ENCODE measurements at places on chromosomes 5 and 9. TPM values are rescaled to one million over a fixed set of nuclear protein-coding genes. Genes with fewer than 3 reads are reported as not detected.

GRCh38 chr5:64900618-64901017 lies 131.9 kb downstream of the CWC27 start:
- no peak for DNase-seq

DNA sequence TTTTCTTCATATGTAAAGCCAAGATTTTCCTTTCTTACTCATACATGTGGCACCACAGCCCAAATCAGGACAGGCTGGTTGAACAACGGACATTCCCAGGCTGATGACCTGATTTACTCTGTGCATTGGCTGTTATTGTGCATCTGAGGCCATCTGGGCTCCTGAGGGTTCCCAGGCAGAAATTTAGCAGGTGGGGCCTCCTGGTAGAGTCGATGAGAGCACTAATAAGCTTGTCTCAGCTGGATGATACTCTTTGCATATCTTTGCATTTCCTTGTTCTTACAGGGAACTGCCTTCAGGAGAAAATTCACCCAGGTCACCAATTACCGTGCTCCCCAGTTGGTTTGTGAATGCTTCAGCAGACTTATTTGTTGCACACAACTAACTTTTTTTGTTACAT lies 605.1 kb downstream of the ELAVL2 start:
- DNase-seq: no peak

GRCh38 chr9:127783111-127784008 lies 2.5 kb upstream of the CDK9 start:
- peak; percentile 83 for DNase-seq

The SPACA9 gene
- 4.0 TPM for total RNA-seq

The PTBP3 gene
- total RNA-seq: 21.0 TPM

GRCh38 chr9:86600291-86600690 lies 246.1 kb upstream of the TUT7 start:
- DNase-seq: no peak

The ANKDD1B gene
- 0.24 TPM for total RNA-seq

GRCh38 chr5:14487897-14488570 lies 93.6 kb upstream of the OTULINL start:
- DNase-seq: no peak

The SLC36A2 gene
- total RNA-seq: 0.60 TPM

- DNase-seq: peak; percentile 45
Measured at GRCh38 chr9:127215268-127216209, 49.0 kb upstream of the GARNL3 start.

DNA sequence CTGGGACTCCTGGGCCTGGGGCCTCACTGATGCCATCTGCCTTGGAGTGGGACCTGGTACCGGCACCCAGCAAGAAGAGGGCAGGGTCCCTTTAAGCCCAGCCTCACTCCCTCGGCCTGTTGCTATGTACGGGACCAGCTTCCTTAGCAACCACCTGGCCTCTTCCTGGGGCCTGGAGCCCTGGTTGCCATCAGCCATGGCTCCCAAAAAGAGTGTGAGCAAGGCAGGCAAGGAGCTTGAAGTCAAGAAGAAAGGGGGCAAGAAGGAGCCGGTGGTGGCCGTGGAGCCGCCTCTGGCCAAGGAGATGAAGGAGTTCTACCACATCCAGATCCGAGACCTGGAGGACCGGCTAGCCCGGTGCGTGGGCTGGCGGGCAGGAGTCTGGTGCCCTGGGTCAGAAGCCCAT lies at the start of gene CFAP157:
Gene CFAP157 (plus strand): TSS at position 153 of the 406 bp plus-strand sequence. CDS start 44 bp downstream, at position 197.
- DNase-seq: no peak

DNA sequence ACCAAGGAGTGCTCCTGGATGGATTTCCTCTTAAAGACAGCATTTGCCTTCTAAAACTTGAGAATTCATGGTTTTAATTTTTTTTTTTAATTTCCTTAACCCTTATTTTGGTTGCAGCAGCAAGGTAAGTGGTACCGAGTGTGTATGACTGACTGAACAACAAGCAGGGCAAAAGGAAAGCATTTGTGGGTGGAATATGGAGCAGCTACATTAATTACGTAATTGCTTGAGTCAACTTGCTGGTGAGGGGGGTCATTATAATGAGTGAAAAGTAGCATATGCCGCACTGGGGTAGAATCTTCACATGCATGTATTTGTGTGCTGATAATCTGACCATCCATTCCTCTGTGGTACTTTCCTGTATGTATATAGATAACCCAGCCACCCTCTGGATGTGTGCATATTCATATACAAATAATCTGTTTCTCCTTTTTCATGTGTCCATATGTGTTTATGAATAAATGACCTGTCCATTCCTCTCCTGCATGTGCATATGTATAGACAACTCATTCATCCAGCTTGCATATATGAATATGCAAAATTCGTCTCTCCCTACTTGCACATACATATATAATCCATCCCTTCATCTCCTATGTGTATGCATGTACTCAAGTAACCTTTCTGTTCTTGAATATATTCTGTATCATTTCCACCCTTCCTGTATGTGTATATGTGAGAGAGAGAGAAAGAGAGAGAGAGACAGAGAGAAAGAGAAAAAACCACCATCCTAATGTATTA lies 147.5 kb upstream of the RUSC2 start:
- DNase-seq: no peak

DNA sequence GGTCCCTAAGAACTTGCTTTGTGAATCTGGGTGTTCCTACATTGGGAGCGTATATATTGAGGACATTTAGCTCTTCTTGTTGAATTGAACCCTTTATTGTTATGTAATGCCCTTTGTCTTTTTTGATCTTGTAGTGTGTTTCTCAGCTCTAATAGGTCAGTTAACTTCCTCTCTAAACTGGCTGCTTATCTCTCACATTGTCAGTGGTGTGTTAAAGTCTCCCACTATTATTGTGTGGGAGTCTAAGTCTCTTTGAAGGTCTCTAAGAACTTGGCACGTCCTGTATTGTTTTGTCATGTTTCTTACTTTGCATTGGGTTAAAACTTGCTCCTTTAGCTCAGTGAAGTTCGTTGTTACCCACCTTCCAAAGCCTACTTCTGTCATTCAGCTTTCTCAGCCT lies 36.2 kb downstream of the RIC1 start:
- no peak for DNase-seq

The CERCAM gene
- 7.8 TPM for total RNA-seq

- DNase-seq: no peak
Measured at GRCh38 chr9:98097836-98098235, 21.2 kb downstream of the TRIM14 start.

- DNase-seq: no peak
Measured at GRCh38 chr5:43981556-43981955, 378.6 kb downstream of the NNT start.

DNA sequence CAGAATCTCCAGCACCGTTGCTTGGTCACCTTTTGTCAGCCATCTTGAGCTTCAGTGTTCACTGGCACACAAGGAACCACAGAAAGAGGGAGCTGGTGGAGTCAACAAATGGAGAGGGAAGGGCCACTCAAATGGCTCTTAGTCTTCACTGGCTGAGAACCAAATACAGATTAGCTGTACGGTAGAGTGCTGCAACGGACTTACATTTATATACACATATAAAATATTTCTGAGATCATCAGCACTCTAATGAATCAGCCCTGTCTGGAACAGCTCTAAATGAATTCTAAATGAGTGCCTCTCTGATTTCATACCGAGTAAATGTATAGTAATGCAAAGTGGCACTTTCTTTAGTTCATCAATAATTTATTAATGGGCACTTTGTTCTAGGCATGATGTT lies 24.8 kb downstream of the KCTD16 start:
- DNase-seq: no peak

DNA sequence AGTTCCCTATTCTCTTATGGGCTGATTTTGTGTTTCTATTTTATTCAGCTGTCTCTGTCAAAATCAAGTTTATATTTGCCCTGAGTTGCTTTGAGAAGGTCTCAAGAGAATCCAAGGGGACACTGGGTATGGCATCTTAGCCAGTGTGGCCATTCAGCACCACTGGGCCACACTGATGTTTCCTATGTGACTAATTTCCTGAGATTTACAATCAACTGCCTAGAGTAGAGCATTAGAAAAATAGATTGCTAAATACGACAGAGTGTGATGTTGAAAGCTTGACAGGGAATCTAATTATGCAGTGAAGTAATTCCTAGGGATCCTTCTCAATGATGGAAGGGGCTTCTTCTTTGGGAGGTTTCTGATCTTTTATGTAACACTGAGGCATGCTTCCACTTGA lies 141.7 kb downstream of the SV2C start:
- DNase-seq: no peak

DNA sequence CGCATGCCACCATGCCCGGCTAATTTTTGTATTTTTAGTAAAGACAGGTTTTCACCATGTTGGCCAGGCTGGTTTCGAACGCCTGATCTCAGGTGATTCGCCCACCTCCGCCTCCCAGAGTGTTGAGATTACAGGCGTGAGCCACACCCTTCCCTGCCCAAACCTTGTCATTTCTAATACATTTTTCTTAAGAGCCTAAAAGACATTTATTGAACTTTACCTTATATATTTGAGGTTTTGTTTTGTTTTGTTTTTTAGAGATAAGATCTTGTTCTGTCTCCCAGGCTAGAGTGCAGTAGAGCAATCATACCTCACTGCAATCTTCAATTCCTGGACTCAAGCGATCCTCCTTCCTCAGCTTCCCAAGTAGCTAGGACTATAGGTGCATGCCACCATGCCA lies 39.8 kb upstream of the FANCC start:
- no peak for DNase-seq

- DNase-seq: no peak
Measured at GRCh38 chr5:6080436-6080835, 297.9 kb downstream of the MED10 start.

DNA sequence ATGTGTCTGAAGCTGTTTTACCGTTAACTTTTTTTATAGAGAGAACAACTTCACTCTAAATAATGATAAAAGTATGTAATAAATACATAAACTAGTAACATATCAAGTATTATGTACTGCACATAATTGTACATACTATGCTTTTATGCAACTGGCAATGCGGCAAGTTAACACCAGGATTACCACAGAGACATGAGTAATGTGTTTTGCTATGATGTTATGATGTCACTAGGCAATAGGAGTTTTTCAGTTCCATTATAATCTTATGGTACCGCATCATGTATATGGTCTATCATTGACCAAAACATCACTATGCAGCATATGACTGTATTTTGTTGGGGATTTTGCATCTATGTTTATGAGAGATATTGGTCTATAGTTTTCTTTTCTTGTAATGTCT lies 326.4 kb upstream of the TARS1 start:
- DNase-seq: no peak

GRCh38 chr5:3958389-3958788 lies 362.8 kb downstream of the IRX1 start:
- no peak for DNase-seq

- DNase-seq: no peak
Measured at GRCh38 chr9:89753472-89754055, 148.8 kb downstream of the GADD45G start.

The CARTPT gene
- total RNA-seq: not detected

DNA sequence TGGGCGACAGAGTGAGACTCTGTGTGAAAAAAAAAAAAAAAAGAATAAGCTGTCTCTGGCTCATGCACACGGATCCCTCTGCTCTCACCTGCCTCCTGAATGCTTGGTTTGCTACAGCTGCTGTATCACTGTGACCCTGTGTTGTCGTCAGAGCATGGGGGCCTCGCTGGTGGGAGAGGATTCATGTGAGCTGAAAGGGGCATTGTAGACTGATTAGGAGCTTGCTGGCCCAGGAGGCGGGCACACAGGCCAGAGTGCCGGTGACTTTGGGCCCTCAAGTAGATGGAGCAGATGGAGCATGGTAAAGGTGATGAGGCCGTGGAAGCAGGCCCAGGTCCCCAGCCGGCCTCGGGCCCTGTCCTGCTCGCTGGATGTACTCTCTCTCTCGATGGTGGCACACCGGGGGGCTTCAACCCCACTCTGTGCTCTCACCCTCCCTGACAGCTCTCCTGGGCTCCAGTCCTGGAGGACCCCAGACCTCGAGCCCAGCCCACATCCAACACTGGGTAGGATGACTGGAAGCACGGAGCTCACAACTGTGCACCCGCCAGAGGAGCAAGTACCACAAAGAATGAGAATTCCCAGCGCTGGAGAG lies 7.1 kb downstream of the FLT4 start:
- peak; percentile 61 for DNase-seq

The ENDOG gene
- 84.4 TPM for total RNA-seq

The LIFR gene
- total RNA-seq: 56.1 TPM

DNA sequence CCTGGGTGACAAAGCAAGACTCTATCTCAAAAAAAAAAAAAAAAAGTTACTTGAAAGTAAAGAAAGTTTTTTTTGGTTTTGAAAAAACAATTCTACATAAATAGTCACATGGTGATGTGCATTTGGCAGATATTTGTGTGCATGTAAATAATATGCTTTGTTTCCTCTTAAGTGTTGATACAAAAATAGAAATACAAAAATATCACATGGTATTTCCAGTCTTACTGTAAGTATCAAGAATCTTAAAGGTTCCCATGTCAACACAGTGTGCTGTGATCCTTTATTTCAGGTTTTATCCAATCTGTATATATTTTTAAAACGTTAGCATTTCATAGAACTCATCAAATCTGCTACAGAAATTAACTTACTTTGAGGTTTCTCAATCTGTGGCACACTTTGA lies 521.9 kb downstream of the TLE4 start:
- no peak for DNase-seq

GRCh38 chr9:112689161-112689740 lies 28.7 kb downstream of the INIP start:
- DNase-seq: no peak

DNA sequence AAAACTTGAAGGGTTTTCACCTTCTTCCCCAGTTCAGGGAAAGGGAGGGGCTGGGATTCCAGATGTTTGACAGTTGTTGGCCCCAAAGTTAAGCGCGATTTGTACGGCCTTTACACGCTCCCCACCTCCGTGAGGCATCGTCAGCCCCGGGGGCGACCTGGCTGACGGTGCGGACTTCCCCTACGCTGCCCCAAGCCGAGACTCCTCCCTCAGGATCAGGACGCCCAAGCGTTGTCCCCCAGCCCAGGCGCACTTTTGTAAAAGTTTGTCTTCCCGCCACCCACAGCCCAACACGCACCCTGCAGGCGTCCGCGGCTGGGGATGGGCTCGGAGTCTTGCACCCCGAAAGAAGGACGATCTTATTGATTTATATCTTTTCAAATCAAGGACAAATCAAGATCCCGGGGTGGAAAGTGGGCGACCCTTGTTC lies 713 bp downstream of the MOB3B start:
- peak; percentile 68 for DNase-seq

The N4BP3 gene
- total RNA-seq: 2.9 TPM

The PCDHA1 gene
- total RNA-seq: not detected

DNA sequence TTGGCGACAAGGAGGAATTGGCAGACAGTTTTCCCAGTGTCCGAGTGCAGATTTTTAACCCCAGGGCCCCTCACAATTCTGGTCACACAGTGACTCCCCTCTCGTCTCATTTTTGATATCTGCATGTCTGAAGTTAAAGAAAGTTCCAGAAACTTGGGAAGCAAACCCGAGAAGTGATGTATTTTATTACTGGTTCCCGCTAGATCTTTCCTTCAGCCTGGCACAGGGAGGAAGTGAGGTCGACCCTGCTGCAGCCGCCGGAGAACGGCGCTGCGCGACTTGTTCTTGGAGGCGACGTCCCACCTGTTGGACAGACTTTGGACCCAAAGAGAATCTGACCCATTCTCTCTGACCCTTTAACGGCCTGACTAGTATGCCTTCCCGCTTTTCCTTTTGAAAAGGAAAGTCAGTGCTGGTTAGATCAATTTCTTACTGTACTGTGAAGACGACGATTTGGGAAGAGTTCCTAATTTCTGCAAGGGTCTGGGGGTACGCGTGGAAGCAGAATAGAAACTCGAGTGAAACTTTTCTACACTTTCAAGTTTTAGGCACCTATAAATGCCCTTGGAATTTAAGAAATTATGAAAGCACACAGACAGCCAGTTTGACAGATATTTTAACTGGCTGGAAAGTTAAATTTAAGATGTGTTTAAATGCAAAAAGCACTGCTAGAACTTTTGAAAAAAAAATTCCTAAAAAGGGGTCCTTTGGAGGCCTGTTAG lies 744 bp downstream of the OTULIN start:
- peak; percentile 74 for DNase-seq

All from Right ventricle myocardium inferior (tissue), 1 donor.